ENCODE measurements at places on chromosomes 1 and 21.
A peak's percentile ranks its signal among the peaks of the same experiment; 100 is the strongest.

- DNase-seq: no peak
Observed at GRCh38 chr1:167529829-167530474, 11.6 kb upstream of the CD247 start.

- DNase-seq: no peak
Observed at GRCh38 chr1:38455829-38456530, 403.6 kb downstream of the RRAGC start.

DNA sequence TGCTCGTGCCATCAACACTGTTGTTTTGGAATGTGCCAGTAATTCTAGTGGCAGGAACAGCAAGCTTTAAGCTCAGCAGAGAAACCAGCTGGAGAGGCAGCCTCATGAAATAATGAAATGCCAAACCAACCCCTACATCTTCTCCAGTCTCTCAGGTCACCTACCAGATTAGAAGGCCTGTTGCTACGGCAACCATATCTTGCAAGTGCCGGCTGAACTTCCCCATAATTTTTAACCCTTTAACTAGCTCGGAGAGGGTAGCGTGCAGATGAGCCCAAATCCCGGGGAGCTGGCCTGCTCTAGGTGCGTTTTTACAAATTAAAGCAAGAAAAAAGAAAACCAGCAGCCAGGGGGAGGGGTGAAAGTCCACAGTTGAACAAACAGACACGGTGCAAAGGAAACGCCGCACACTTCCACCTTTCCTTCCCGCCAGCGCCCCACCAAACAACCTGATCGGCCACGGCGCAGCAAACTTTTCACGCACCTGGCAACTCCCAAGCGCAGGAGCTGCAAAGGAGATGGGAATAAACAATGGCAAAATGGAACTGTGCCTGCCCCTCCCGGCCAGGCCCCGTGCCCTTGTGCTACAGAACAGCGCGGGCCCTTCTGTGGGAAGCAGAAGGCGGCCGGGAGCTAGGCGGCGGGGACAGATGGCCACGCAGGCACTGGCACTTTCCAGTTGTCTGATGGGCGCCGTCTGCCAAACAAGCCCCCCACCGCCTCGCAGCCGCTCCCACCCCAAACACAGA is 50.1 kb downstream of the SSBP3 start:
- DNase-seq: no peak

DNA sequence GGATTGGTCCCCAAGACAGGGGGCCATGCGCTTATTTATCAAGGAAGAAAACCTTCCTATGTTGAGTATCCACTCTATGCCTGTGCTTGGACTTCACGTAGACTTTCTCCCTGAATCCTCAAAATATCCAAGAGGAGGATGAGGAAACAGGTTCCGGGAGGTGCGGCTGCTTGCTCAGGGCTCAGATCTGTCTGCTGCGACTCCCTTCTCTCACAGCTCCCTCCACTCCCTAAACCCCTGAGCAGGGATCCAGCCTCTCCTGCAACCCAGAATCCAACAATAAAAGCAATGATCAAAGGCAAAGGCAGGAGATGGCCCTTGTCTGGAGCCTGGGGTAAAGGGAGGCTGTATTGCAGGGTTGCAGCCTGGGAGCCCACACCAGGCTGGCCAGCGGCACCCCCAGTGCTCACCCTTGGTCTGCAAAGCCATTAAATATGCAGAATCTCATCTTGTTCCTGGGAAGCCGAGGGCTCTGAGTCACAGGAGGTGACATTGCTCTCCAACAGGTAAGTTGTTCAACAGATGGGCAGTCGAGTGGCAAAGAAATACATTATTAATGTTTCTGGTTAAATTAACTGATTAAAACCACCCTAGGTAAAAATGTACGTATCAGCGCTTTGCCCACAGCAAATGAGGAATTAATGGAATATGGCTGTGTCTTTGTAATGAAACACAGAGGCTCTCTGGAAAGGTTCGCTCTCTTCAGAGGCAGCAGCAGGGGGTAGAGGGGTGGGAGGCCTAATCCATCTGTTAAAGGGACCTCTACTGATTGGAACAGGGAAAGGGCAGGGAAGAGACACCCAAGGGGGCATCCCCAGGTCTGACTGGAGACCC is 111.5 kb downstream of the GRIK3 start:
- no peak for DNase-seq

- DNase-seq: no peak
Observed at GRCh38 chr1:82373710-82374109, 573.0 kb downstream of the ADGRL2 start.

GRCh38 chr1:212981025-212981495 is 30.7 kb downstream of the VASH2 start:
- DNase-seq: no peak

- DNase-seq: peak; percentile 21
Observed at GRCh38 chr1:23657659-23658275, 33.8 kb upstream of the RPL11 start.

DNA sequence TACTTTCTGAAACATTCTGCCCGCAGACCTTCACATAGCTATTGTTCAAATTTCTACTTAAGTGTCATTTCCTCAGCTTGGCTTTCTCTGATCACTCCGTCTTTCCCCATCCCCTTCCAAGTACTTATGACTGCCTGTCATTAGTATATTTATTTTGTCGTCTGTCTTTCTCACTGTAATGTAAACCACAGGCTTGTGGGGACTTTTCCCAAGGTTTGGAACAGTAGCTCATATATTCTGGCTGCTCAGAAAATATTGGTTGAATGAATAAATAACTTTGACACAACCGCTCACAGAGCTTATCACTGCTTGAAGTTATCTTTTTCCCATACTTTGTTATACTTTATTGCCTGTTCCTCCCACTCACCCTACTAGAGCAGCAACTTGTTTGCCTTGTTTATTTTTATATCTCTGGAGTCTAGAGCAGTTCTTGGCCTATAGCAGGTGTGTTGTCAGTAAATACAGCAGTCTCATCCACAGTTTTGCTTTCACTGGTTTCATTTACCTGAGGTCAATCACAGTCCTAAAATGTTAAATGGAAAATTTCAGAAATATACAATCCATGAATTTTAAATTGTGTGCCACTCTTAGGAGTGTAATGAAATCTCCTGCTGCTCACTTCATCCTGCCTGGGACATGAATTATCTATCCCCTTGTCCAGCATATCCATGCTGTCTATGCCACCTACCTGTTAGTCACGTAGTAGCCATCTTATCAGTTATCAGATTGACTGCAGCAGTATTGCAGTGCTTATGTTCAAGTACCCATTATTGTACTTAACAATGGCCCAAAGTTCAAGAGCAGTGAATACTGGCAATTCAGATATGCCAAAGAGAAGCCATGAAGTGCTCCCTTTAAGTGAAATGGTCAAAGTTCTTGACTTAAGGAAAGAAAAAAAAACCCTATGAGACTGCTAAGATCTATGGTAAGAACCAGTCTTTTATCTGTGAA is 2.4 kb upstream of the CNIH4 start:
- no peak for DNase-seq

DNA sequence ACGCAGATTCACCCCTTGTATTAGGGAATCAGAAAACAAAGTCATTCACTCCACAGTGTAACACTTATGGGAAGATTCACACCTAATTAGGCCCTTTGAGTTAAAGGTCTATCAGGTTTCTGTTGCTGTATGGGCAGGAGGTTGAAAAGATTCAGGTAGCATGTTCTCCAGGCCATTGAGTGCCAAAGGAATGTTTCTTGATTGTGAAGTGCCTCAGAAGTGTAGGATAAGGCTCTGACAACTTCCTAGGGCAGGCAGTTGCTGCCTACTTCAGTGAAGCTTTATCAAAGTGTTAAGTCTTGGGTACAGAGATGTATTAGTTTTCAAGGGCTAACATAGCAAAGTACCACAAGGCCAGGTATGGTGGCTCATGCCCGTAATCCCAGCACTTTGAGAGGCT is 48.7 kb upstream of the RGS18 start:
- no peak for DNase-seq

DNA sequence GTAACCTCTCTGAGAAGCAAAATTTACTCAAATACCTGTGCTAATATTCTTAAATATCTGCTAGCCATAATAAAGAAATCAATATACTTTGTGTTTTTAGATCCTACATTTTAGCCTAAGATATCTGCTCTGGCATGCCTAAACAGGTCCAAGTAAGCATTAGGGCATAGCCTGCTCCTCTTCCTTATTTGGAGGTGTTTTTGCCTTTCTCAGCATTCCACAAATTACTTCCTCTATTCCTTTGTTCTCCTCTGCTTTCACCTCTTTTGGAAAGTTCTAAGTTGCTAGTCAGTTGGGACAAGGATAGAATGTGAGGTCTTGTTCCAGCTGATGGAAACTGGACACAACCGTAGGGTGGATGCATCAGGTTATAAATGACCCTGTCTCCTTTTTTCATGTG is 7.2 kb upstream of the OR10X1 start:
- no peak for DNase-seq

GRCh38 chr1:170032531-170033280 is 41.8 kb downstream of the KIFAP3 start:
- no peak for DNase-seq

GRCh38 chr1:171495444-171495843 is 10.1 kb downstream of the PRRC2C start:
- no peak for DNase-seq

DNA sequence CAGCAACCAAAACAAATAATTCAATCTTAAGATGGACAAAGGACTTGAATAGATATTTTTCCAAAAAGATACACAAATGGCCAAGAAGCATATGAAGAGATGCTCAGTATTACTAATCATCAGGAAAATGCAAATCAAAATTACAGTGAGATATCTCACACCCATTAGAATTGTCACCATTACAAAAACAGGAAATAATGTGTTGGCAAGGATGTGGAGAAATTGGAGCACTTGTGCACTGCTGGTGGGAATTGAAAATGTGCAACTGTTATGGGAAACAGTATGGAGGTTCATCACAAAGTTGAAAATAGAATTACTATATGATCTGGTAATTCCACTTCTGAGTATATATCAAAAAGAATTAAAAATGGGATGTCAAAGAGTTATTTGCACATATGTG is 83.2 kb downstream of the SH3GLB1 start:
- no peak for DNase-seq

DNA sequence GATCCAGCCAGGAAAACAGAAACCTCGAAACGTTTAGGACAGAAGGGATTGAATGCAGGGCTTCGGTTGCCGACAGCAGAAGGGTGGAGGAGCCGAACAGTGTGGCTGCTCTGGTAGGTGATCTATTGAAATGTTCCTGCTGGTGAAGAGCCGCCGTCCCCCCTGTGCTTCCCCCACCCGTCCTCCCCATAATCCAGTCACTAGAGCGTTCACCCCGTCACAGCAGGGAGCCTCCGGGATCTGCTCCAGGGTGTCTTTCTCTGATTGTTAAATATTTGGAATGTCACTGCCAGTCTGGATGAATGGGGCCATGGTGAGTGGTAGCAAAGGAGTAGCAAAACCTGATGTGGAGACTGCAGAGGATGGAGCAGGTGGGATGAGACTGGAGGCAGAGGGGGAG is 255.1 kb upstream of the CSF3R start:
- no peak for DNase-seq

DNA sequence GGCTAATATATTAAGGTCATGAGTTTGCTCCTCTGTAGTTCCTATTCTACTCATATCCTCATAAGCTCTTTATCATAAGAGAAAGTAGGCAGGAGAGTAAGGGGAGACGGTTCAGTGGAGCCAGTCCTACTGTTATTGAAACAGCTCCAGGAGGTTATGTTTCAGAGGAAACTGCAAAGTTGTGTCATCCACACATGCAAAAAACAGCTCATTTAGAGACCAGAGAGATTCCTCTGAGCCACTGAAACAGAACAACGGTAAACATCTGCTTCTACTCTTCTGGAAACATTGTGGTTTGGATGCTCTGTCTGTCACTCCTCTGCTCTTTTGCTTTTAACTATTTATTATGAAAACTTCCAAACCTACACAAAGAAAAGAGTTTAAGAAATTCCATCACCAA is 66.3 kb upstream of the PPP2R5A start:
- no peak for DNase-seq

GRCh38 chr21:17671733-17672132 is 59.0 kb upstream of the BTG3 start:
- DNase-seq: no peak

- DNase-seq: no peak
Observed at GRCh38 chr1:232110281-232111090, 483.9 kb downstream of the DISC1 start.

DNA sequence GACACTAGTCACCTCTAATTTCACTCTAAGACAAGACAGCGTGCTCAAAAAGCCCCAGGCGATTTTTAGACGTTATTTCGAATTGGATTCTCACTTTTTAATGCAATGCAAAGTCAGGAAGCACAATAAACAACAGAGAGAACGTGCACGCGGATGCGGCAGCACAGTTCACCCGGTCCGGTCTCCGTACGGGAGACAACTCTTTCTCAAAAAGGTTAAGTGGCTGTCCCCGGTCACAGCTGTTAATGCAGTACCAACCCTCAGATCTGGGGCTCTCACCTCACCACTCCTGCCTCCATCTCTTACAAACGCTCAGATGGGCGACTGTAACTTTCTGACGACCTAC is 1.2 kb downstream of the HP1BP3 start:
- DNase-seq: no peak

DNA sequence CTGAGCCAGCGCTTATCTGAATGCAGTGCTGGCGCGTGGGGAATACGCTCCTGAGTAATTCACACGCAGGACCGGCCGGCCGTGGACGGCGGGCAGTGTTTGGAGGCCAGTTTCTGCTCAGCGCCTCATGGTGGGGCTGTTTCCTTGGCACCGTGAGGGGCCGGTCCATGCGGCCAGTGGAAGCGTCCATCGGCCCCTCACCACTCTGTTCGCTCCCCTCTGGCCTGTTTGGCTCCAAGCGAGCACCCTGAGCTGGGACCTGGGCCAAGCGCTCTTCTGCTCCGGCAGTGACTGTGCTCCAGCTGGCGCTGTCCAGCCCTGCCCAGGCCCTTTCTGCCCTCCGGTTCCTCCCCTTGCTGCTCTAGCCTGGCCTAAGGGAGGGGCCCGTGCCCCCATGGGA is 16.3 kb upstream of the PLCH2 start:
- DNase-seq: no peak

DNA sequence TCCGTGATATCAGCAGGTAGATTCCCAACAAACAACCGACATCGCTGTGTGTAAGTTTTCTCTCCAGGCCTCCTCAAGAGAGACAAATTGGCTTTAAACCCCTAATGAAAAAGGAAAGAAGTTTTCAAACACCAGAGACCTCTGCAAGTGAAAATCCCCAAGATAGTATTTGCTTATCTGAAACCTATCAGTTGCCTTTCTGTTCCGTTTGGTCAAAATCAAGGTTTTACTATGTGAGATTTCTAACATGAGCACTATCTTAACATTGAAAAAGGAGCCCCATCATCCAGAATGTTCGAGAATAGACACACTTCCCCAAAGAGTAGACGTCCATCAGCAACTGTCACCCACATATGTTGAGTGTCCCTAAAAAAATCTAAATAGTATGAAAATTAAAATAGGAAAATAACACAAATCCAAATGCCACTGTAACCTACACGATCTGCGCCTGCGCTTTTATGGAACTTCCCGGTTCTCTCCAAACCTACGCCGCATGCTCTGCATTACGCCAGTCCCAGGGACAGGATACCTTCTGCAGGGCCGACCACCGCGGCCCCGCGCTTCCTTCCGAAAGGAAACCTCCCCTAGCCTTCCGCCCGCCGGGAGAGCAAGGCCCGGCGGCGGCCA is 1.4 kb downstream of the SFPQ start:
- no peak for DNase-seq

DNA sequence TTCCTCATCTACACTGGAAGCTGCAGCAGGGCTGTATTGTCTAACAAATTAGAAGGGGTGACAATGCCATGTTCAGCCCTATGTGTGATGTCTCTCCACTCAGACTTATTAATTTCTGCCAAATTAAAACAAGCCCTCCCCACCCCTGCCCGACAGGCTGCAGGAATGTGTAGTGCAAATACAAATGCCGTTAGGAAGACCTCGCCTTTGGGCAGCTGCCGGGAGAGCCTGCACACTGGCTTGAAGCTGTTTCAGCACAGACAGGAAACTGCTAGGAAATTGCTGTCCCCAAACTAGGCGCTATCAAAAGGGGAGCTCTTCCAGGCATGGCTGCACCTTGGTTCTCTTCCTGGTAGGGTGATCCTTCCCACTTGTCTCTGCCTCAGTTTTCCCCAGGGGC is 135.2 kb downstream of the ELAVL4 start:
- no peak for DNase-seq

Data from CD4-positive, alpha-beta T cell treated with Interleukin-17A for 1 hour (primary cell).